Testis (tissue), 5 donors: ENCODE measurements at places on chromosomes 1 and 21. TPM values are rescaled to one million over a fixed set of nuclear protein-coding genes. Genes with fewer than 3 reads are reported as not detected.

- H3K4me3 ChIP-seq: no peak overlapping the region
- no peaks in the 10 kb centered on the region for H3K27me3 ChIP-seq
- H3K27ac ChIP-seq: no peak overlapping the region
Observed at GRCh38 chr1:237324226-237324625, 282.2 kb downstream of the RYR2 start.

- H3K36me3 ChIP-seq: no peaks in the 10 kb centered on the region
- no peaks in the 10 kb centered on the region for H3K4me1 ChIP-seq
- no peak for DNase-seq
- H3K27ac ChIP-seq: no peak overlapping the region
- H3K4me3 ChIP-seq: no peak overlapping the region
Observed at GRCh38 chr1:221778125-221778524, 36.2 kb upstream of the DUSP10 start.

GRCh38 chr1:5729636-5730145 is 262.5 kb downstream of the NPHP4 start:
- H3K4me3 ChIP-seq: no peak overlapping the region
- DNase-seq: no peak
- no peaks in the 10 kb centered on the region for H3K36me3 ChIP-seq
- H3K4me1 ChIP-seq: no peaks in the 10 kb centered on the region

- no peaks in the 10 kb centered on the region for H3K4me1 ChIP-seq
- DNase-seq: no peak
- H3K36me3 ChIP-seq: no peaks in the 10 kb centered on the region
- no peak overlapping the region for H3K27ac ChIP-seq
Observed at GRCh38 chr1:221940631-221941030, 198.7 kb upstream of the DUSP10 start.

GRCh38 chr1:93051961-93052360 is 27.1 kb upstream of the MTF2 start:
- H3K36me3 ChIP-seq: no peaks in the 10 kb centered on the region
- no peaks in the 10 kb centered on the region for H3K4me1 ChIP-seq
- no peak overlapping the region for H3K4me3 ChIP-seq
- no peak overlapping the region for H3K27ac ChIP-seq
- DNase-seq: no peak
- no peaks in the 10 kb centered on the region for H3K27me3 ChIP-seq

Gene TFF2
- not detected for total RNA-seq

DNA sequence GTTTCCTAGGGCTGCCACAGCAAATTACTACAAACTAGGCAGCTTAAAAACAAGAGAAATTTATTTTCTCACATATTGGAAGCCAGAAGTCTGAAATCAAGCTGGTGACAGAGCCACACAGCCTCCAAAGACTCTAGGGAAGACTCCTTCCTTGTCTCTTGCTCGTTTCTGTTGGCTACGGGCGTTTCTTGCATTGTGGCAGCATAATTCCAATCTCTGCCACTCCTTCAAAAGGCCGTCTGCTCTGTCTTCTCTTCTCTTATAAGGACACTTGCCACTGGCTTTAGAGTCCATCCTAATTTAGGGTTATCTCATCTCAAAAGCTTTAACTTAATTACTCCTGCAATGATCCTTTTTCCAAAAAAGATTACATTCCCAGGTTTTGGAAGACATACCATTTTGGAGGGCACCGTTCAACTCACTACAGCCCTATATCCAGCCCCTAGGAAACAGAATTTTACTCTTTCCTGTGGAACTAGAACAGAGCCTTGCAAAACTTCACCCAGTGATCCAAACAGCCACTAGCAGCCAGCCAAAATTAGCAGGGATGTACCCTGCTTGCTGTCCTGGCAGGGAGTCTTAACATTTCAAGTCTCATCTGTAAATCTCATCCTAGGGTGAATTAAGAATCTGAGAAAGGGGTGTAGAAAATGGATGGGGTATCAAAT is 9.2 kb downstream of the STYXL2 start:
- H3K27me3 ChIP-seq: no peaks in the 10 kb centered on the region
- no peak overlapping the region for H3K27ac ChIP-seq
- H3K4me3 ChIP-seq: no peak overlapping the region
- H3K4me1 ChIP-seq: no peaks in the 10 kb centered on the region
- H3K36me3 ChIP-seq: no peaks in the 10 kb centered on the region
- DNase-seq: no peak
